ENCODE measurements at places on chromosomes 1 and 21.

- no peak for DNase-seq
Observed at GRCh38 chr1:153991806-153992205, 1.2 kb downstream of the RPS27 start.

DNA sequence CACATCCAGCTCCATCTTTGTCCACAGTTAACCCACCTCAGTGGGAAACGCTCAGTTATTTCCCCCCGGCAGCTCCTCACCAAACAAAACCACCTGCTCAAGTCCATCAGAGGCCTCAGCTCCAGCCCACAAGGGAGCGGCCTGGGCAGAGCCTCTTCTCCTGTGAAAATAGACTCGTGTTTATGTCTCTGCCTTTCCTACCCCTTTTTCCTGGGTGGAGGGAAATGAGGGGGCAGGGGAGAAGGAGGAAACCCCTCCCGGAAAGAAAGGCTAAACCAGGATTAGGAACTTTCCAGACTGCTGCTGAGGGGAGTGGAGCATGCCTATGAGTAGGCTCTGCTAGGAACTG lies 81.6 kb downstream of the PAX7 start:
- DNase-seq, result no peak

DNA sequence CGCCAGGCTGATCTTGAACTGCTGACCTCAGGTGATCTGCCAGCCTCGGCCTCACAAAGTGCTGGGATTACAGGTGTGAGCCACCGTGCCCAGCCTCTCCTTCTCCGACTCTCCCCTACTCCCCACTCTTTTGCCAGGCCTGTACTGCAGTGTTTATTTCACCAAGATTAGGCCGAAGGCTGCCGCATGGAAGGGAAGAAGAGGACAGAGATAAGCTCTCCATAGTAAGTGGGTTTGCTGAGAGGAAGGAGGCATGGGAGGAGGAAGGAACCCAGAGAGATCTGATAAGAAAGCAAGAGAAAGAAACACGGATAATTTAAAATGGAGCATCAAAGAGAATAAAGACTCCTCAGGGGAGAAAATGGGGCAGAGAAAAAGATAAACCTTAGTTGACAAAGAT lies 8.7 kb downstream of the PTCH2 start:
- DNase-seq, result no peak

DNA sequence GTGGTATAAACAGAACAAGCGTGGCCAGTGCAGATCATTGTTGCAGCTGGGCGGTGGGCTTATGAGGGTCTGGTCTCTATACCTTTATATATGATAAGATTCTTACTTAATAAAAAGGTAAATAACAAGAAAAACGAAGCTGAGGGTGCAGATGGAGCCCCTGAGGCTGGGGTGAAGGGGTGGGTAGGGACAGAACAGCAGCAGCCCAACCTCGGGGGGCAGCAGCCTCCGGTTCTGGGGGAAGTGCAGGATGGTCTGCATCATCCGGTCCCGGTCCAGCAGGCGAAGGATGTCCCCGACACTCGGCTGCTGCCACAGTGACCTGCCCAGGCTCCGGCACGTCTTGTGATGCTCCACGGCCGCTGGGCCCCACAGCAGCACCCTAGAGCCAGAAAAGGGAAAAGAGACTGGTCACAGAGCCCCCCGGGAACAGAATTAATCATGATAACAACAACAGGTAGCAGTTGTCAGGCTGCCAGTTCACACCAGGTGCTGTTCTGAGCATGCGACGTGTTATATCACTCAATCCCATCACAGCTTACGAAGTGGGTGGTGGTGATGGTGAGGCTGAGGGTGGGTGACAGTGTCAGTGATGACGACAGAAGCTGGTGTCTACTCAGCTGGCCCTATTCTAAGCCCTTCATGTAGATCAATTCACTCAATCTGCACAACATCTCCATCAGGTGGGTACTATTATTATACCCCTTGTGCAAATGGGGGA lies 35.5 kb downstream of the MRAP start:
- DNase-seq, result no peak

DNA sequence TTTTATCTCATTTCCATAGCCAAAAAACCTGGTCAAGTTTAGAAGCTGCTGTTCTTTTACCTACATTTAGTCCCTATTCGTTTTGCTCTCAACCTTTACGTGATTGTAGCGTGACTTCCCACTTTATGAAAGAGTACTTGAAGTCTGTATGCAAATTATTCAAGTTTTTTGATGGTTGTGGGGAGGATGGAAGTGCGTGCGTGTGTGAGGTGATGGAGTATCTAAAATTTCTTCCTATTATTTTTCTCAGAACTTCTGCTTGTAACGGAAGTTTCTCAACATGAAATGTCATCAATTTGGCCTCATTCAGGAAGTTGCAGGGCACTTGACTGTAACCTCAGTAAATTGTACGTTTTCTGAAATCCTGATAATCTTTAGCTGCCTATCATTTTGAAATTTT lies 64.0 kb downstream of the SAMSN1 start:
- DNase-seq, result no peak

GRCh38 chr1:109151146-109151990 lies 37.5 kb downstream of the ELAPOR1 start:
- peak; percentile 32 for DNase-seq
